ENCODE measurements at places on chromosomes 16 and 17.

DNA sequence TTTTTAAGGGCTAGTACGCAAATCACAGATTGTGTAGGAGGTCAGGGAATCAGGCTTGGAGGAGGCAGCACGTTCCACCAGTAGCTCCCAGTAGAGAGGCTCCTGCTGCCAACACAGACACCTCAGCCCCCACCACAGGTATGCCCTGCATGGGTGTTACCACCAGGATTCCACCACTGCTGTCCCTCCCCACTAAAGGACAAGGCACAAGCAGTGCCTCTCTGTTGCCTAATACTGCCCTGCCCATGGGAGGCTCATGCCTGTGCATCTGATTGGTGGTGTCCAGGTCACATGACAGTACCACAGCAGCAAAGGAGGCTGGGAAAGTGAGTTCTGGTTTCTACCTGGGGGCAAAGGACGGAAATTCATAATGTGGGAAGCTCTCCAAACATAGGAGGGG lies 33.6 kb upstream of the CACNG4 start:
- DNase-seq: no peak

DNA sequence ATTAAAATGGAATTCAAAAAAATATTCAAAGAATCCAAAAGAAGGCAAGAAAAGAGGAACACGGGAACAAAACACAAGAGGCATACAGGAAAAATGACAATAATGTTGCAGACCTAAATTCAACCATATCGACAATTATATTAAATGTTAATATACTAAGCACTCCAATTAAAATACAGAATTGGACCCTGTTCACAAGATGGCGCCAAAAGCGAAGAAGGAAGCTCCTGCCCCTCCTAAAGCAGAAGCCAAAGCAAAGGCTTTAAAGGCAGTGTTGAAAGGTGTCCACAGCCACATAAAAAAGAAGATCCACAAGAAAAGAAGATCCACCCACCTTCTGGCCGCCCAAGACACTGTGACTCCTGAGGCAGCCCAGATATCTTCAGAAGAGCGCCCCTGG lies 6.3 kb upstream of the XAF1 start:
- DNase-seq: no peak

DNA sequence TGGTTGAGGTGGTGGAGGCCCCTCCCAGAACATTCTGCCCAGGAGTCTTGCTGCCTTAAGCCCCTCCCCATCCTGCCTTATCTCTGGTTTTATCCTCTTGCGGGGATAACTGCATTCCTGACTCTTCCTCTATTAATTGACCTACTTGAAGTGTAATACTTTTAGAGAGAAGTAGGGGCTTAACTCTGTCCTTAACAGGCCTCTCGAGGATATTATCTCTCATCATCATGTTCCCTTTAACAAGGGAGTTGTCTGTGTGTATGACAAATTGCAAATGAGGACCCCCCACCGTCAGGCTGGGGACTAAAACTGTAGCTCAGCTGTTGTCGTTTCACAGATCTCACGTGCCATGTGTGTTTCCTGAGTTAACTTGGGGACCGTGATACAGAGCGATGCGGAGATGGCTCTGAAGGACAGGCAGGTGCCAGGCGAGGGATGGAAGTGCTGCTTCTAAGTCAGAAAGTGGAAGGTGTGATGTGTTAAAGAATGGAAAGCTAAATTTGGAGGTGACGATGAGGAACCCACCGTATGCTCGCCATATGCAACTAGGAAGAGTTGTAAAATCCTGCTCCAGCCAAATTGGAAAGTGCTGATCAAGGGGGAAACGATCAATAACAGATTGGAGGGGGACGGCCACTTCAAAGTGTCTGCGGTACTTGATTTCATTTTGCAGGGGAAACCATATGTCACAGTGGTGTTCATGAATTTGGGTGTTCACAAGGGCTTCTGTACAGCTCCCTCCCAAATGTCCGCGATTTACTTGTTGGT lies 106.3 kb downstream of the RPTOR start:
- DNase-seq: no peak

DNA sequence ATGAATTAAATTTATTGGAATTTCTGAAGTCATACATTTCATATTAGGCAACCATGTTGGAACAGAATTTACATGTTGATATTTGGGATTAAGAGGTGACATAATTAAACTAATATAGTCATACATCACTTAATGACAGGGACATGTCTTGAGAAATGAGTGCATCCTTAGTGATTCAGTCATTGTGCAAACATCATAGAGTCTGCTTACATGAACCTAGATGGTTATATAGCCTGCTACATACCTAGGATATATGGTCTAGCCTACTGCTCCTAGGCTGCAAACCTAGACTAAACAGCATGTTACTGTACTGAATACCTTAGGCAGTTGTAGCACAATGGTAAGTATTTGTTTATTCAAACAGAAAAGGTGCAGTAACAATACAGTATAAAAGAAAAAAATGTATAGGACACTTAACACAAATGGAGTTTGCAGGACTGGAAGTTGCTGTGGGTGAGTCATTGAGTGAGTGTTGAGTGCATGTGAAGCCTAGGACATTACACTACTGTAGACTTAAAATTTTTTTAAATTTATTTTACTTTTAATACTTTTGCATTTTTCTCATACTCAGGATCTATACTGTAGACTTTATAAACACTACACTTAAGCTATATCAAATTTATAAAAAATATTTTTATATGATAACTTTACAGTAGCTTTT lies 85.6 kb downstream of the OMG start:
- no peak for DNase-seq

- DNase-seq: no peak
Measured at GRCh38 chr17:42484304-42484703, 25.6 kb downstream of the ATP6V0A1 start.

DNA sequence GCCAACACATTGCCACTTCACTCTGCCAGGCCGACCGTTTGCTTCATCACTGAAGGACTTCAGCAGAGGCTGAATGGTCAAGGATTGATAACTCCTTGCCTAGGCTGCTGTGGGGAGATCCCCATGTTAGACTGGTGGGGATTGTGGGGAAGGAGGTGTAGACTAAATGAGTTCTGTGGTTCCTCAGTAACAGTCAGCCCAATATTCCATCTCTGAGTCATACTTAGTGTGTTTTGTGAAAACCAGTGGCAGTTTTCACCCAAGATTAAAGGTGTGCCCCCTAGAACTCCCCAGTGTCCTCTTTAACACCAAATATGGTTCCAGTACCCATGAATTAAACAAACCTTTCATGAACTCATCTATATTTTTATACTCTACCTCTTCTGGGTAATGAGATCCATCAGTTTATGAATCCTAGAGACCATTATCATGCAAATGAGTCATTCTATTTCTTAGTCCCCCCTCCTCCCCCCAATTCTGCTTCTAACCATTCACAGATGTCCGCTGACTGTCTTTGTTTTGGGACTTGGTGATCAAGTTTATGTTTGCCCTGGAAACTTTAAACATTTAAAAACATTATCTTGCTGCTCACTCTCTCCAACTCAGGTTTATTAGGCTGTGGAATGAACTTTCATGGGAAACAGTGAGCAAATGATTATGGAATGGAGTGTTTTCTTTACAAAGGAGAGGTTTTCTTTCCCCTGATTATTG lies 66.8 kb upstream of the GAS7 start:
- DNase-seq: peak; percentile 79

DNA sequence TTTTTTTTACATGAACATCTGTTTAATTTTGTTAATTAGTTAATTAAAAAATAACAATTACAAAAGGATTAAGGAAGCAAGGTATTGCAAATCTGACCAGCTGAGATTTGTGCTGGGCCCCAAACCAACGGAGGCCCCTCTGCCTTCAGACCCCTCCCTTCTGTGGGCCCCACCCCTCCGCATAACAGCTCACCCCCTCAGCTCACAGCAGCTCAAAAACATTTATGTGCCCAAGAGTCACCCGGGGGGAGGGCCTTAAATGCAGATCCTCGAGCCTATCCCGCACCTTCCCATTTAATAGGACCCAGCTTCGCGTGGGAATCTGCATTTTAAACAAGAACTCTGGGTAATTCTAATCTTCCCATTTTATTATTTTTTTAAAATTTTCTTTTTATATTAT lies 75.0 kb downstream of the MGAT5B start:
- no peak for DNase-seq

DNA sequence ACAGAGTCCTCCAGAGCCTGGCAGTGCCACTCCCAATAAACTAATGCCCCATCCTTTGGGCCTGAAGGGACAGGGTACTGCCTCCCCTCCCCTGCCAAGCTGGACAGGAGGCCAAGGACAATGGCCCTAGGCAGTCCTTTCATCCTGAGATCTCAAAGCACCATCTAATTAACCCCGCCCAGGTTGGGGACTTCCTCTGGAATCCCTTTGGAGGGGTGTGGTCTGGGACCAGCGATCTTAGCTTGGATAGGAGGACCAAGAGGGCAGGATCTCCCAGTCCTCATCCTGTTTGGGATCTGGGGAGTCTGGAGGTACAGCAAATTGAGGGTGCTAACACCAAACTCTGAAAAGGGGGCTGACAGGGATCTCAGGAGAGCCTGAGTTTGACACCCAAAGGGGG lies 18.2 kb upstream of the SP6 start:
- no peak for DNase-seq

- DNase-seq: no peak
Measured at GRCh38 chr17:35167666-35168065, 20.0 kb downstream of the UNC45B start.

DNA sequence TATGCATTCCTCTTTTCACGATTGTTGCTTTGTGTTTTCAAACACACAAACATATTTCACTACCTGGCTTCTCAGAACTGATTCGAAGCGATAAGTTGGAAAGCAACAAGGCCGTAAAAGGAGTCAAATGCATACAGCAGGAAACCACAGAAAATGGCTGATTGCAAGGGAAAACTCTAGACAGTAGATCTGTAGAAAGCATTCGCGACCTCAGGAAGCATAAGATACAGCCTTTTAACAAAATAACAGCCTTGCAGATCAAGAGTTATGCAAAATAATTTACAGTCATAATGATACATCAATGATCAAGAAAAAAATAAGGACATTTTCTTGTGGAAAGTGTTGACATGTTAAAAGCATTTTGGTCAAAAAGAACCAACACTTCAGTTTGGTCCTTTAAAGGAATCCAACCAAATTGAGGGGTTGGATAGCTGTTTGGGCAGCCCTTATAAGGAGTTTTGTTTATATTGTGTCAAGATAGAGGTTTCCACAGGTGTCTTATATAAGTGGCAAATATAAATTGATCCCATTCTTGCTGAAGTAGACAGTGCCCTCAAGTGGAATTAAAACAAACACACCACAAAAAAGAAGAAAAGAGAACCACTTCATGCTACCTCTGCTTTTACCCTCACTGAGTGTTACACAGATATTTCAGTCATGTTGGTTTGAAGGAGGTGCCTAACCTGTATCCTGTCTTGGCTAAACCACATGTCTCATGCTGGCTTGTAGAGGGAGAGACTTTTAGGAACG lies 5.5 kb downstream of the CYLD start:
- DNase-seq: no peak

GRCh38 chr16:88809068-88809675 lies 2.6 kb downstream of the APRT start:
- no peak for DNase-seq

DNA sequence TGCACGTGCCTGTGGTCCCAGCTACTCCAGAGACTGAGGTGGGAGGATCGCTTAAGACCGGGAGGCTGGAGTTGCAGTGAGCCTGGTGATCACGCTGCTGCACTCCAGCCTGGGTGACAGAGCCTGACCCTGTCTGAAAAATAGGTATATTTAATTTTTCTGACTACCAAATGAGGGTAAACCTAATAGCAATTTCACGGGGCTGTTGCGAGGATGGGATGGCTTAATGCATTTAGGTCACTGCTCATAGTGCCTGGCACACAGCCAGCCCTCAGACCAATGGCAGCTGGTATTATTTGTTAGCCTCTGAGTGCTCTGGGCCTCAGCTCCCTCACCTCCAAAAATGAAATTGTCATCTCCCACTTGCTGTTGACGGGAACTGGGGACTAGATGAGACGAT lies 5.9 kb upstream of the CDIP1 start:
- no peak for DNase-seq

GRCh38 chr17:76359375-76359774 lies 5.7 kb upstream of the PRPSAP1 start:
- DNase-seq: no peak

DNA sequence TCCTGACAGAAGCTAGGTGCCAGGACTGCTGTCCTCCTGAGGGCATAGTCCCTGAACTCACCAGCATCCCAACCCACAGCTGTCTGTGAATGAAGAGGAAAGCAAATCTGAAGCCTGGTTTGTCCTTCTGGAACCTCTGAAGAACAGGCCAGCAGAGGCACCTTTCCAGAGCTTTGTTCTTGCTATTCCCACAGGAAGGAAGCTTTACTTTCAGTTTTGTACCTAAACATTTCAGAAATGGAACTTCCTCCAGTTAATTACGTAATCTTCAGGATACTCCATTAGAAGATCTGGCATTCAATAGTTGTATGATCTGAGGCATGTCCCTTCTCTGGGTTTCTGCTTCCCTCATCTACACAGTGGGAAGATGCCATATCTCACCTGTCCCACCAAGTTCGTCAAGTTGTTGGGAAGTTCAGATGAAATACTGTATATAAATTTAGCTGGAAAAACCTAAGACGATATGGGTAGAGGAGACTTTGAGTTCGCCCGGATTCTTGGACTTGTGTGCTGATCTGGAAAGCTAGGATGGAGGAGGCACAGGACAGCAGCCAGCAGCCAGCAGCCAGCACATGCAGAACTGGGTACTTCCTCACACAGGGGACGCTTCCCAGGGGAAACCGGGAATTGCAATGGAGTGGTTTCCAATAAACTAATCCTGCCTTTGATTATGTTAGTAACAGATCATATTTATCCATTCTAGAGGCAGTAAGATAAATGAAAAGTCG lies 22.4 kb downstream of the NXPH3 start:
- no peak for DNase-seq

All from fibroblast of the conjunctiva (primary cell).